ENCODE measurements at places on chromosomes 5 and 9. TPM values are rescaled to one million over a fixed set of nuclear protein-coding genes. Genes with fewer than 3 reads are reported as not detected.

Gene MOB3B
- 0.26 TPM for total RNA-seq

Gene FREM1
- total RNA-seq = not detected

Gene SPATA31A3
- total RNA-seq = not detected

Gene CD72
- 8.3 TPM for total RNA-seq

Gene FST
- total RNA-seq = 0.31 TPM
